ENCODE measurements at places on chromosomes 16 and 17. TPM values are rescaled to one million over a fixed set of nuclear protein-coding genes. Genes with fewer than 3 reads are reported as not detected.

- no peak for DNase-seq
Measured at GRCh38 chr16:2782583-2783351, 4.6 kb downstream of the PRSS33 start.

GRCh38 chr16:28548306-28548802 is 5.4 kb upstream of the SGF29 start:
- no peak for DNase-seq

DNA sequence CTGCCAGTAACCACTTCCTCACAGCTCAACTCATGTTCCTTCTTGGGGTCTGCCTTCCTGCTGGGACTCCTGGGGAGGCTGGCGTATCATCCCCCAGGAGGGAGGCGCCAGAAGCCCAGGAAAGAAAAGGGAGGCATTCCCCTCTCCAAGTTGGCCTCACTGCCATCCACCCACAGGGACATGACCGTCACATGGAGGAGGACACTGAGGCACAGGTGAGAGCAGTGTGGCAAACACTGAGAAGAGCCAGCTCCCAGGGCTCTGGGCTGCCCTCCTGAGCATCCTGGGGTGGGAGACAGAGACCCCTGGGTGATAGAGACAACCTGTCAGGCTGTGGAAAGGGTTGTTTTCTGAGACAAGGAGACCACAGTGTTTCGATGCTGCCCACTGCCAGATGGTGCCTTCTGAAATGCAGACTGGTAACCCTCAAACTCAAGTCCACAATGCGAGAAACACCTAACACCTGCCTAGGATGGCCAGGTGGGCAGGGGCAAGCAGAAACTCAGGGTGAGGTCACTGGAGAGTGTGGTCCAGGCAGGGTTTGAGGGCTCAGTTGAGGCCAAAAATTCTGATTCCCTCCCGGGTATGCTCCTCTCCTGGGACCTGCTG is 1722.1 kb downstream of the TP53TG3F start:
- no peak for DNase-seq

Gene NACA2
- 0.81 TPM for polyA plus RNA-seq

GRCh38 chr16:13997933-13998332 is 73.2 kb upstream of the MRTFB start:
- DNase-seq = no peak

Gene SLC4A1
- polyA plus RNA-seq = 8.7 TPM

DNA sequence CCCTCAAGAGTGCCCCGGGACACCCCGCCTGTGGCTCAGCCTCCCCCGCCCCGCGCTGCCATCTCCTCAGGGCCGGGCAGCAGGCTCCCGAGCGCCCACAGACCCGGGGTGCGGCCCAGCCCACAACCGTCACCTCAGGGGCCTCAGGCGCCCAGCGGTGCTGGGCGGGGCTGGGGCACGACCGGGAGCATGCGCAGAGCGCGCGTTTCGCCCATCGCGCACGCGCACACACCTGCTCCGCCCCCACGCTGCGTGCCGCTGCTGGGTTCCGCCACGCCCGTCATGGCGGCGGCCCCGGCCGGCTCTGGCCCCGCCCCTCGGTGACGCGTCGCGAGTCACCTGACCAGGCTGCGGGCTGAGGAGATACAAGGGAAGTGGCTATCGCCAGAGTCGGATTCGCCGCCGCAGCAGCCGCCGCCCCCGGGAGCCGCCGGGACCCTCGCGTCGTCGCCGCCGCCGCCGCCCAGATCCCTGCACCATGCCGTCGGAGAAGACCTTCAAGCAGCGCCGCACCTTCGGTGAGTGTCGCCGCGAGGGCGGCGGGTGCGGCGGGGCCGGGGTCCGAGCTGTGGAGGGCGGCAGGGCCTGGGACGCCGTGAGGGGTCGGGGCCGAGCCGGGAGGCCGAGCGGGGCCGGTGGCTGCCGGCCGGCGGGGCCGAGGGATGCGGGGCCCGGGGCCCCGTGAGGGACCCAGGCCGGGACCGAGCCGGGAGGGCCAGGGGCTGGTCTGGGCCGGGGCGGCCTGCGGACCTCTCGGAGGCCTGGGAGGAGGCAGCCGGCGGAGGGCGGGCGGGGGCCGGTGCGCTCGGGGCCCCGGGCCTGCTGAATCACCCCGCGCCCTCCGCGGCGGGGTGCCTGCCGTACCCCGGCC is at the start of gene MAP1LC3B:
MAP1LC3B (plus strand) TSS at position 387 of the 871 bp plus-strand sequence; CDS start at position 479, 92 bp downstream.
- DNase-seq = peak; percentile 98

Gene MKS1
- polyA plus RNA-seq = 27.1 TPM

DNA sequence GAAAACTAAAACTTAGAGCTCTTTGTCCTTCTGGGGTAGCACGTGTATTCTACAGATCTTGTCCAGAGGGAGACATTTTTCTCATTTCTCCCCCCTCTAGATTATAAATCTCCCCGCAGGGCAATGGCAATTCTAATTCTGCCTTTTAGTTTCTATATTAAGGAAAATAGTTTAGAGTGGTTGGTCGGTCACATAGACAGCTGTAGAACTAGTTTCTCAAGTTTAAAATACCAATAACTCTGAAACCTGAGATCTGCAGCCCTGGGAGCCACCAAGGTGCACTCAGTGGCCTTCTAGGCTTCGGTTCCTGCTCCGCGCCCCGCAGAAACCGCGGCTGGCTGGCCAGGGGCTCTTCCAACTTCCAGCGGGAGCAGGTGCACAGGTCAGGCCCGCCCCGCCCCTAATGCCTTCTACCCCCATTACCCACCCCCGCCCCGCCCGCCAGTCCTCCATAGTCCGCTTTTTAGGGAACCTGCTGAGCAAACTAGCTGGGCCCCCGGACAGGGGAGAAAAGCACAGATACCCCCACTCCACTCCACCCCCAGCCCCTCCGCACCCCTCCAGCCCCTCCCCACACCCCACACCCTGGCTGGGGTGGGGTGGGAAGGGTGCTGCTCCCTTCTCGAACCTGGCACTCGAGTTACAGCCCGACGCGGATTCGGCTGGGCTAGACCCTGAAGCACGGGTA is 431 bp downstream of the SLFN11 start:
- no peak for DNase-seq

GRCh38 chr17:1639549-1640180 is 5.9 kb downstream of the SCARF1 start:
- no peak for DNase-seq

- no peak for DNase-seq
Measured at GRCh38 chr17:78432226-78433012, 54.0 kb downstream of the PGS1 start.

DNA sequence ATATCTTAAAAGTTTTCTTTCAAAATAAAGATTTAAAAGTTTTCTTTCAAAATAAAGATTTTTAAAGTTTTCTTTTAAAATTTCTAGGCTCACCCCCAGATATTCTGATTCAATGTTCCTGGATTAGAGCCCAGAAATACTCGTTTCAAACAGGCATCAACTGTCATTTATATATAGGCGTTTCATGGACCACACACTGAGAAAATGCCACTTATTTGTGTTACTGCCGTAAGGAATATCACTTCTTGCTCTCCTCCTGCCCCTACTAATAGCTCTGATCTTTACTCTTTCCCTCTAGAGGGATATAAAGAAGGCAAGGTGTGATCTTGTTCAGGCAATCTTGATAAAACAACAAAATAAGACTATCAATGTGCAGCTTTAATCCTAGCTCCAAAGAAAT is 1324.1 kb downstream of the CDH8 start:
- no peak for DNase-seq

GRCh38 chr17:36674278-36674650 is 72.9 kb downstream of the MRM1 start:
- DNase-seq = no peak

- DNase-seq = peak; percentile 67
Measured at GRCh38 chr16:87850009-87851006, 19.0 kb downstream of the SLC7A5 start.

Gene RRAD
- polyA plus RNA-seq = 2.0 TPM

DNA sequence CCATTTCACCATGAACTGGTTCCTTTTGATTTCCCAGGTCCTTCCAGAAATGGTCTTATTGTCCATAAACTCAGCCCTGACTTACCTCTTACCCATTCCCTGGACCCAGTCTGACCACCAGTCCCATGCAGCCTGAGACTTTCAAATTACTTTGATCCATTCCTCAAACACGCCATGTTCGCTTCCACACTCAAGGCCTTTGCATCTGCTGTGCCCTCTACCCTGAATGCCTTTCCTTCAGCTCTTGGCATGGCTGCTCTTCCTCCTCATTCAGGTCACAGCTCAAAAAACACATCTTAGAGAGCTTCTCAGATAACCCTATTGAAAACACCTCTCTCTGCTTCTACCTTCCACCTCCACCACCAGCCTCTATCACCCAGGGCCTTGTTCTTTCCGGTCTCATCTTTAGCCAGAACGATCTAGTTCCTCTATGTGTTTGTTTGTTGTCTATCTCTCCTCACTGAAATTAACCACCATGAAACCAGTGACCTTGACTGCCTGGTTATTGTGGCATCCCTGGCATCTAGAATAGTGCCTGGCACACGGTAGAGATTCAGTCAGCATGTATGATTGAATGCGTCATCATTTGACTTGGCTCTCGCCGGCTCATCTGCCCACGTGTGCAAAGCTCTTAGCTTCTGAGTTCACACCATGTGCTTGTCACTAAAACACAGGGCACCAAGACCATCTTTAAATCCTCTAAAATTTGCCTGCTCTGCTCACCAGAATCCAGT is 12.8 kb downstream of the CRYM start:
- no peak for DNase-seq

Gene NOB1
- 55.1 TPM for polyA plus RNA-seq

Gene ASPA
- 0.96 TPM for polyA plus RNA-seq

GRCh38 chr17:42526031-42526444 is 10.0 kb upstream of the NAGLU start:
- DNase-seq = no peak

GRCh38 chr16:66306366-66307150 is 59.9 kb upstream of the CDH5 start:
- no peak for DNase-seq

GRCh38 chr17:32943206-32943605 is 15.3 kb downstream of the TMEM98 start:
- no peak for DNase-seq
